ENCODE measurements at places on chromosomes 11 and 22.
A peak's percentile ranks its signal among the peaks of the same experiment; 100 is the strongest.

GRCh38 chr11:56923116-56923515 is 65.6 kb upstream of the OR5AK2 start:
- DNase-seq: no peak

DNA sequence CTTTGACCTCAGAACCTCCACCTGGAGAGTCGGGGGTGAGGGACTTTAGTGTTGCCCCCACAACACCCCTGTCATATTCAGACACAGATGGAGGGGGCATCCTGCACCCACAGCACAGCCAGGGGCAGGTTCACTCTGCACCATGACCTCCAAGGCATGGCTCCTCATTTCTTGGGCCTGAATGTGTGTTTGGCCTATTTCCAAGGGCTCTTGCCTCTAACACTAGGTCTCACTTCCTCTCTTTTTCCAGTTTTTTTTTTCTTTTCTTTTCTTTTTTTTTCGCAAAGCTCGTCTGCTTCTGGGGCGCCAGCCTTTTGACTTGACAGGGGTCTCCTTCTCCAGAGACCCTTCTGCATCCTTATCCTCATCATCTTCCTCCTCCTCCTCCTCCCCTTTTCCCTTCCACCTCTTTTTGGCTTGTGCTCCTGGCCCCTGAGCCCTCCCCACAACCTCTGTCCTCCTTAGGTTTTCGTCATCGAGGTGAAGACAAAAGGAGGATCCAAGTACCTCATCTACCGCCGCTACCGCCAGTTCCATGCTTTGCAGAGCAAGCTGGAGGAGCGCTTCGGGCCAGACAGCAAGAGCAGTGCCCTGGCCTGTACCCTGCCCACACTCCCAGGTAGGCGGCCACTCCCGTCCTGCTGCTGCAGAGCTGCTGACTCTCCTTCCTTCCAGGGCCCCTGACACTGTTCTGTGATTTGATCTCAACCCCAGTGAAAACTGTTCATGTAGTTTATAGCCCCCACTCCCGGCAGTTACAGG is 3.8 kb downstream of the NCF4 start:
- no peak for DNase-seq

GRCh38 chr22:31122532-31123291 is at the start of gene INPP5J:
INPP5J (plus strand) TSS chr22:31122966; CDS start chr22:31123015, 49 bp downstream.
- no peak for DNase-seq

DNA sequence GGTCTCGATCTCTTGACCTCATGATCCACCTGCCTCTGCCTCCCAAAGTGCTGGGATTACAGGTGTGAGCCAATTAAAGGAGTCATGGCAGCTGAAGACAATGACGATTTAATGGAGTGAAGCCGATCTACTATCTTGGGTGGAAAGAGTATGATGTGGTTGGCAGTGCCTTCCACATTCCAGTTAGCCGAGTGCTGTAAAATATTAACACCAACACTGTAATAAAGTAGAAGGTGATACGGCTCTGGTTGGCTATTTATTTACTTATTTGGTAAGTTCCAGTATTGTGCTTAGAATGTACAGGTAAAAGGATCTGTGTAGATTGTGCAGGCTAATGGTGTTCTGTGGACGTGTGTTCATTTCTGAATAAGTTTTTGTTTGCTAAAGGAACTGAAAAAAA is 149.6 kb upstream of the MTMR2 start:
- no peak for DNase-seq

GRCh38 chr11:86938900-86939880 is 16.0 kb downstream of the FZD4 start:
- DNase-seq: no peak

DNA sequence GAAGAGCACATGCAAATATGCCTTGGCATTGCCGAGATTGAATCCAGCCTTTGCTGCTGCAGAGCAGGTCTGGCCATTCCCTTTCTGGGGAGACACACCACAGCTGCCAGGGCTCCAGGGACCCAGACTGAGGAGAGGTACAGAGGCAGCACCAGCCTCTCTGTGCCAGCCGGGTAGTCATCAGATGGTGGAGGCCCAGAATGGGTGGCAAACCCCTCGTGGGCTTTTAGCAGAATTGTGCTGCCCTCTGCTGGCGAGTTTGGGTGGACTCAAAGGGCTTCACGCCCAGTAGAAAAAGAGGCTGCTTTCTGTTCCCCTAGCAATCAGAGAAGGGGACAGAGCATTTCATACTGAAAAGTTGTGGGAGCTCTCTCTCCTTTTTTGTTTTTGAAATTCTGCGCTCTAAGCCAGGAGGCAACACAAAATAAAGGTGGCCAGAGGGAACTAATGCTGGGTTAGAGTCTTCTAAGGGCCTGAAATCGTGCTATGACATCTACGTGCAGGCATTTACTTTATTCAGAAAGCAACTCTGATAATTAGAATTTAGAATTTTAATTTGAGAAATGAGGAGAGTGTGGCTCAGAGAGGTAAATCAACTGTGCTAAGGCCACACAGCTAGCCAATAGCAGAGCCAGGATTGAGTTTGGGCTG is 158.8 kb upstream of the NAV2 start:
- peak; percentile 18 for DNase-seq

DNA sequence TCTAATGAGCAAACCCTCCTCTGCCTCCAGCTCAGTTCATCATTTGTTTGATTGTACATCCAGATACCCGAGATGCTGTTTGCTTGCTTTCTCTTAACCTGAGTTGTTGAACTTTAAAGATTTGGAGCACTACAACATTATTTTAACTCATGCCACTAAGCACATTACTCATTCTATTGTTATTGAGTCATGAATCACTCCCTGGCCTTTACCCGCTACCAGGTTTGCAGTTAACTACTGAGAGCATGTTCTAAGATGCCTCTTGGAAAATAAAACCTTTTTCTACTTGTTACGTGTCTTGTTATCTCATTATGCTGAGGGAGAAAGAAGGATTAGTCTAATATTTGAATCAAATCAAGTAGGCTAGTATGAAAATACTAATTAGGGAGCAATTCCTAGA is 720.6 kb upstream of the ANO5 start:
- DNase-seq: no peak

Measured in T-cell (primary cell).